Effector CD4-positive, alpha-beta T cell (primary cell): ENCODE measurements at places on chromosomes 4 and X.
A peak's percentile ranks its signal among the peaks of the same experiment; 100 is the strongest.

DNA sequence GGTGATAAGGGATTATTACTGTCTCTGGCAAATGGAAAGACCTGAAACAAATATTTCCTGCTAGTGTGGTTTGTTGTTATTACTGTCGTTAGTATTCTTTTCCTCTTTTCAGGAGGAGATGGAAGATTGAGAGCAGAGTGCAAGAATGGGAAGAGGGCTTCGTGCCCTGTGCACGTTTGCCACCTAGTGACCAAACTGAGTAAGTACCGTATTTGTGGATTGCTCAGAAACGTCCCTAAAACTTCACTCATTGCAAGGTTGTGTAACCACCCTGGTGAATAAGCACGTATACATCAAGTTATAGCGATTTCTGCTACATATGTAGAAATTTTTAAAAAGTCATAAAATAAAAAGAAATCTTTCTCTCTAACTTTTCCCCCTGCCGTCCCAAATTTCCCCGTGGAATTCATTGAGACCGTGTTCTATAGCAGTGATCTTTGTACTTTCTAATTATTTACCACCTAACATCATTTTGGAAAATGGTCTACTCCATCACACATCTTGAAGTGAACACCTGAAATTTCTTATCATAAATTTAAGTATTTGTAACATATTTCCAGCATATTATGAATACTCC, 24.3 kb downstream of the LINC00632 start:
- peak; percentile 4 for DNase-seq

DNA sequence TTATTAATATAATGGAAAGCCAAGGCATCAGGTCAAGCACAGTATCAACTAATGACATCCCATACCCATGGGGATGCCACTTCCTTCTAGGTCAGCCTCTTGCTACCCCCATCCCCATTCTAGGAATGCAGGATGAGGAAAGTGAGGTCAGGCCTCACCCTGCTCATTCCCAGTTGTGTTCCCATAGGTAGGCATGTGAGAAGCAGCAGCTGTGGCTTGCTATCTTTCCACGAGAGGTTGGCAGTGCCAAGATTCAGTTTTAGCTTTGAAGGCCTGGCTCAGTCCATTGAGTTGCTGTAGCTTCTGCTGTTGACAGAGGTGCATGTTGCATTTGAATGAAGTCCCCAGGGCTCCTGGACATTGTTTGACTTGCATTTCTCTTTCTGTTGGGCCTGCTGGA, 15.5 kb downstream of the LONRF3 start:
- no peak for DNase-seq

- no peak for DNase-seq
These were observed 419.1 kb upstream of the BOD1L1 start for GRCh38 chr4:14046642-14047041.

- DNase-seq = no peak
These were observed 33.8 kb downstream of the TXK start for GRCh38 chr4:48100256-48100655.

DNA sequence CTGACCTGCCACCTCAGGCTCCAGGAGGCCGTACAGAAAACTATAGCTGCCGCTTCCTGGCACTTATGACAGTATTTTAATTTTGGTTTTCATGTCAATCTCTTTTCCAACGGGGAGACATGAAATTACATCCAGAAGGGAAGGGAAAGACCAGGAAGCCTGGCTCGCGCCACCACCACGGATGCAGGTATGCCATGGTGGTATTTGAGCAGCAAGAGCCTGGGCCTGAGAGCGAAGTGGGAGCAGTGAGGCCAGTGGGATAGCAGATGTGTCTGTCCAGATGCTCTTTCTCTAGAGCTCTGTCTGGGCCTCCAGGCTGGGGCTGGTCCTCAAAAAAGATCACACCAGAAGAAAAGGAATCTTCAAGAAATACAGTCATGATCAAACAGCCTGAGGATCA, 82.5 kb upstream of the CPEB2 start:
- DNase-seq = no peak
